ENCODE measurements at places on chromosomes 4 and X.

GRCh38 chr4:113499696-113500095 is 261.8 kb downstream of the CAMK2D start:
- H3K27ac ChIP-seq = no peak overlapping the region
- no peaks in the 10 kb centered on the region for H3K4me1 ChIP-seq
- no peak overlapping the region for H3K4me3 ChIP-seq
- no peaks in the 10 kb centered on the region for H3K36me3 ChIP-seq
- no peak for DNase-seq

GRCh38 chr4:54545663-54546424 is 111.9 kb upstream of the KIT start:
- no peak overlapping the region for H3K27ac ChIP-seq
- H3K27me3 ChIP-seq = no peaks in the 10 kb centered on the region

DNA sequence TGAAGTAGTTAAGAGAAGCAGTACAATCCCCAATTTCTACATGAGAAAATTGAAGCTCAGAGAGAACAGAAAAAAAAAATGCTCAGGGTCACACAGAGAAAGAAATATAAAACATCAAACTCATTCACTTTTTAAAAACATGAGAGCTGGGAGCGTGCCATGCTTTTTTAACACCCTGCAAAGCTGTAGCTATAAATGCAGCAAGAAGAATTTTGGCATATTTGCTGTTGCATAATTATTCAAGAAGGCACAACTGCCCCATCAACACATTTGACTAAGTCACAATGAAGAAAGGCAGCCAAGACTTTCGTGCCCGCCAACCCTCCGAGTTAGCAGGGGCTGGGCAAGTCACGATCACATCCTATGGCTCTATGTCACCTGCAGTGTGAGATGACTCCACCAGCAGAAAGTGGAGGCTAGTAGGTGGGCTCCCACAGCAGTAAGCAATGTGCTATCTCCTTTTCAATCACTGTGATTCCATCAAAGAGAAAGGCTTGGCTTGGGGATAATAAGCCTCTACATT is 214.8 kb downstream of the DHX15 start:
- DNase-seq = no peak
- 0 out of 2 replicates have a peak, but pooled peaks cover 3% of the 10 kb centered on the region for H3K4me1 ChIP-seq
- no peaks in the 10 kb centered on the region for H3K36me3 ChIP-seq
- no peaks in the 10 kb centered on the region for H3K27me3 ChIP-seq

DNA sequence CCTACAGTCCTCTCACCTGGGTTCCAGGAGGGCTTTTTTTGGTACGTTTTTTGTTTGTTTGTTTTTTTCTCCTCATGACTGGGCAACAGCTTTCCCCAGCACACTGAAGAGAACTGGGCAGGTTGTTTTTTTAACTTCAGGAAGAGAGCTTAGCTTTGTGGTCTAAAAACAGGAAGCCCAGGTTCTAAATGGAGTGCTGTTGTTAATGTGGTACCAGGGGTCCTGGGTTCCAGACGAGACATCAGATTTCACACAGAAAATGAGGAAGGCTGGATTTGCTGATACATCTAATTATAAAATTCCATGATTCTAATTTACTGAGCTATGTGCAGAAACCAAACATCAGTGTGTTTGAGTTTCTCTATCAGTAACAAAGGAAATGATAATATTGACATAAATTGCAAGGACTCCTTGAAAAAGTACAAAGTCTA is 4.2 kb downstream of the MYOZ2 start:
- peak overlapping the region; percentile 59 for H3K27ac ChIP-seq
- H3K27me3 ChIP-seq = no peaks in the 10 kb centered on the region
- DNase-seq = peak; percentile 59
- H3K4me3 ChIP-seq = peak overlapping the region; percentile 9
- H3K4me1 ChIP-seq = peaks cover 25% of the 10 kb centered on the region

GRCh38 chrX:9558615-9559014 is 93.8 kb downstream of the TBL1X start:
- no peak overlapping the region for H3K4me3 ChIP-seq
- no peaks in the 10 kb centered on the region for H3K36me3 ChIP-seq
- no peaks in the 10 kb centered on the region for H3K4me1 ChIP-seq
- H3K27ac ChIP-seq = no peak overlapping the region
- no peaks in the 10 kb centered on the region for H3K27me3 ChIP-seq
- DNase-seq = no peak

Measured in MM.1S (cell line).